RWPE2 (cell line): ENCODE measurements at places on chromosomes 5 and 9.
A peak's percentile ranks its signal among the peaks of the same experiment; 100 is the strongest.

GRCh38 chr9:3848445-3849114 is 322.8 kb upstream of the RFX3 start:
- no peak for DNase-seq

GRCh38 chr5:28710360-28710759 is 1672.0 kb upstream of the CDH9 start:
- DNase-seq: no peak

GRCh38 chr9:72271613-72272478 is 93.2 kb downstream of the ZFAND5 start:
- no peak for DNase-seq

- no peak for DNase-seq
Measured at GRCh38 chr9:137836831-137837241, 40.7 kb upstream of the CACNA1B start.

DNA sequence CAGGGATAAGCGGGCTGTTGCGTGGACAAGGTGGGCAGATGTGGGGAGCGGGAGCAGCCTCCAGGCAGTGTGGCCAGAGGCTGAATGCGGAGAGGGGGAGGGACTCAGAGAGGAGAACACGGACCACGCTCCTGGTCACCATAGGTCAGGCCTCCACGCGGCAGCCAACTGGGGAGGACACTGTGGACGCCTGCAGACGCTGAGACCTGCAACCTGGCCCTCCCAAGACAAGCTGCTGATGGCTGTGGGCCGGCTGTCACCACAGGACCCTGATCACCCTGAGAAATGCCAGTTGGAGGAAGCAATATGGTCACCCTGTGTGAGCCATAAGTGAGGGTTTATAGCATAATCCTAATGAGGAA is 16.8 kb downstream of the LPCAT1 start:
- no peak for DNase-seq

DNA sequence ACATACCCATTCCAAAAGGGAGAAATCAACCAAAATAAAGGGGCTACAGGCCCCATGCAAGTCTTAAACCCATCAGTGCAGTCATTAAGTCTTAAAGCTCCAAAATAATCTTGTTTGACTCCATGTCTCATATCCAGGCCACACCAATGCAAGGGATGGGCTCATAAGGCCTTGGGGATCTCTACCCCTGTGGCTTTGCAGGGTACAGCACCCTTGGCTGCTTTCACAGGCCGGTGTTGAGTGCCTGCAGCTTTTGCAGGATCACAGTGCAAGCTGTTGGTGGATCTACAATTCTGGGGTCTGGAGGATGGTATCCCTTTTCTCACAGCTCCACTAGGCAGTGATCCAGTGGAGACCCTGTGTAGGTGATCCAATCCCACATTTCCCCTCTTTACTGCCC is 5.0 kb upstream of the SPINK14 start:
- no peak for DNase-seq

DNA sequence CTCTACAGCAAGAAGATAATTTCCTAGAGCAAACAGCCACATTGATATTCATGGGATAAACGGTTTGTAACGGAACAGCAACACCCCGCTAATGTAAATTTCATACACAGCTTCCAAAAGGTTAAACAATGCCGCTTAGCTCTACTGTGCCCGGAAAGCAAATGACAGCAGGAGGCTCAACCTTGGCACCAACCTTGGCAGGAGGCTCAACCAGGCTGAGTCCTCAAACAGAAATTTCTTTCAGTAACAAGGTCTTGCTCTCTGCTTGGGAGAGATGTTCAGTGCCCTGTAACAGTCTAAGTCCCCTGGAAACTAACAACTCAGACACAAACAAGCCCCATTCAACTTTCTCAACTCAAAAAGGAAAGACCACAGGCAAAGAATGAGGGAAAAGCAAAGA is 11.1 kb upstream of the PPP1R2B start:
- no peak for DNase-seq

GRCh38 chr9:82940376-82940775 is 122.6 kb downstream of the RASEF start:
- DNase-seq: no peak

DNA sequence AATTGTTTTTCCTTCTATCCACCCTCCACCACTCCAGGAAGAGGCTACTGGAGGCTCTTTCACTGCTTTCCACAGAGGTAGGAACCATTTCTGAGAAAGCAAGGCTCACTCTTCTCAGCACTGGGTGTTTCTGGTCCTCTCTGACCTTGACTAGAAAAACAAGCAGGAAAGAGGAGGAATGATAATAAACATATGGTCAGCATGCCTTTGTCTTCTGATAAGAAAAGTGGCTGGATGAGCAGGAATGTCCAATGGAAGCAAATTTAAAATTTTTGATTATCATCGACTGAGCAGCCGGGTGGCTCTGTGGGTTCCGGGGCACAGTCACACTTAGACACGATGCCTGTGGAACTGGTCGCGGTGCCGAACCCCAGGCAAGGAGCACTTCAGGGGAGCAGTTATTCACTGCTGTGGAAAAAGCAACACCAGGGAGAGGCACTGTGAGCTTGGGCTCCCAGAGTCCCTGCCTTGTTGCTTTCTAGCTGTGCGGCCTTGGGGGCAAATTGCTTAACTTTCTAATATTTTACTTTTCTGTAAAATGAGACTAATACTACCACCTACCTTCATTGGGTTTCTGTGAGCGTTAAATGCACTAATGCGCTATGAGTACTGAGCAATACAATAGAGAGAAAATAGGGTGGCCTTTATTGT is 157.0 kb upstream of the LHFPL2 start:
- no peak for DNase-seq

- no peak for DNase-seq
Measured at GRCh38 chr9:12934545-12935272, 159.9 kb downstream of the LURAP1L start.

- DNase-seq: no peak
Measured at GRCh38 chr9:135491764-135492163, 8.7 kb upstream of the MRPS2 start.

DNA sequence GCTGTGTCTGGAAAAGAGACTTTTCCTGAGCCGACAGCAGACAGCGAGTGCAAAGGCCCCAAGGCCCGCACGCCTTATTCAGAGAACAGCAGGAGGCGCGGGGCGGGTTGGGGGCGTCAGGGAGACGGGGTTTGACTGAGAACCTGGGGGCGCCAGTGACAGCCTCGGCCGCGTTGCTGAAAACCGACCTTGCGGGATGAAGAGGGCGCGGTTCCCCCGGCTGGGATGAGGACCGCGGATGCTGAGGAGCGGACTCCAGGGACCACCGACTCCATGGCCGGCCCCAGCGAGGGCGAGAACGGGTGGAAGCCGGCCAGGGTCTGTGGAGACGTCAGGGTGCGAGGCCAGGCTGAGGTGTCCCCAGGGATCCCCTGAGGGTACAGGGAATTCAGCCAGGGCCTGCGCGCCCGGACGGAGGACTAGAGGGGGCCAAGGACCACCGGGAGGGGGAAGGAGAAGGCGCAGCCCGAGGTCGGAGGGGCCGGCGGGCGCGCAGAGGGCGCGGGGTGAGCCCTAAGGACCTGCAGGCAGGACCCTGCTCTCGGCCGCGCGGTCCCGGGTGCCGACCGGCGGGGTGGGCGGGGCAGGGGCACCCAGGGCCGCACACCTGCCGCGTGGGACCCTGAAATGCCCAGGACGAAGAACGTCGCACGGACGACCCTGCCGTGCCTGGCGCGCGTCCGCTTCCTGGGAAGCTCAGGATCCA is 837 bp upstream of the AHRR start:
- peak; percentile 70 for DNase-seq

- no peak for DNase-seq
Measured at GRCh38 chr9:87464110-87464991, 33.3 kb upstream of the DAPK1 start.
